ENCODE measurements at places on chromosomes 12 and 14.

DNA sequence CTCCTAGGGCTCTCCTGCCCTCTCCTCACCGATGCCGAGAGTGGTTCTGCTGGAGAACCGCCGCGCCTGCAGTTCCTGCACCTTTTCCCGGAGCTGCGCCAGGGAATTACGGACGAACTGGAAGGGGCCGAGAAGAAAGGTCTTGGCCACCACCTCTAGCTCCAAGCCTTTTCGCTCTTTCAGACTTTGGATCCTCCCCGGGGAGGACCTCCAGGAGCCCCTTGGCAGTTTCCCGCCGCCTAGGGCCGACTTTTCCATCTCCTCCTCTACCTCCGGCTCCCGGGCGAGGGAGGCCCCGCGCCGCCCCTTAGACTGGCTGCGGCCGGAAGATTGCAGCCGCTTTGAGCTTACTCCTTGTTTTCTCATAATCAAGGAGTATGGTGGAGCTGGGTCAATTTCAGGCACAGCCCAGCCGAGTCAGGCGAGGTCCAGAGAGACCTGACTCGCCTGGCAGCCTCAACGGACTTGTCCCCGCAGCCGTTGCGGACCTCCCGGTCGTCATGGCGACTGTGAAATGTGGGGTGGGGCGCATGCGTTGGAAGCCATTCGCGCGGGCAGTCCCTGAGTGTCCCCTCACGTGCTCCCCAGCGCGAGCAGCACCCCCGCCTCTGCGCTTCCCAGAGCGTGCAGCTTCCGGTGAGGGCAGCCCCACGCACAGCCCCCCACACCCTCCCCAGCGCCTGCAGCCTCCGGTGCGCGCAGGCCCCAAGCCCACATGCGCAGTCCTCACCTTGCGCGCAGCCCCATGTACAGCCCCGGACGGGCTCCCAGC lies at the start of gene DPY19L2:
DPY19L2 (minus strand) TSS at position 466 of the 772 bp plus-strand sequence; CDS start at position 366, 100 bp downstream.
- DNase-seq = peak; percentile 89

GRCh38 chr12:39081910-39082309 lies 176.5 kb upstream of the CPNE8 start:
- DNase-seq = no peak

GRCh38 chr12:43815416-43815815 lies 9.3 kb upstream of the TWF1 start:
- no peak for DNase-seq

DNA sequence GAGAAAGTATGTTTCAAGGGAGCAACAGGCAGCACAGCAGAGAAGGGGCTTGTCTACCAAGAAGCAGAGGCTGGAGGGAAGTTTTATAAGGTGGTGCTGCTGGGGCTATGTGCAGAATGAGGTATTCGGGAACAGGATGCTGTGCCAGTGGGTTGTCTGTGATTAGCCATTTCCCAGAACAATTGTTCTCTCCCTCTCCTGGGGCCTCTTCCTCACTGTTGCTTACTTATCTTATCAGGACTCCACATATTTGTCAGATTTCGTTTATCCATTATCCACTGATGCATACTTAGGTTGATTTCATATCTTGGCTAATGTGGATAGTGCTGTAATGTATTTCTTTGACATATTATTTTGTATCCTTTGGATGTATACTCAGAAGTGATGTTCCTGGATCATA lies 195.1 kb upstream of the RTL1 start:
- no peak for DNase-seq

GRCh38 chr12:1044199-1044598 lies 53.2 kb downstream of the ERC1 start:
- DNase-seq = no peak
